ENCODE measurements at places on chromosomes 2 and 18.

DNA sequence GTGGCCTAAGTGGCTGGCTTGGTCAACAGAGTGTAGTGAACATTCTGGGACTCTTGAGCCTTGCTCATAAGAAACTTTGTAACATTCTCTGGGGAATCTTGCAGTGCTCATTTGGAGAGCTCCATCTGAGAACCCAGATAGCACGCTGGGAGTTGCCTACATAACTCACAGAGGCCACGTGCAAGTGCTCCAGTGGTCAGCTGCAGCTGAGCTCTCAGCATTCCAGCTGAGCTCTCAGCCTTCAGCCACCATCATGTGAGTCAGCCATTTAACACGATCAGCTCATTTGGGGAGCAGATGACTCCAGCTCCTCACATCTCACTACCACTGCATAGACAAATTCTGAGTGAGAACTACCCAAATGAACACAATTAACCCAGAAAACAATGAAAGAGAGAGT lies 25.5 kb upstream of the CTNNA2 start:
- DNase-seq, result no peak

GRCh38 chr2:143607231-143608062 lies 478.2 kb downstream of the ARHGAP15 start:
- no peak for DNase-seq

- DNase-seq, result no peak
Measured at GRCh38 chr18:31244771-31245394, 73.1 kb upstream of the DSG1 start.

- DNase-seq, result peak; percentile 93
Measured at GRCh38 chr18:61606759-61607158, 273.5 kb downstream of the CDH20 start.

DNA sequence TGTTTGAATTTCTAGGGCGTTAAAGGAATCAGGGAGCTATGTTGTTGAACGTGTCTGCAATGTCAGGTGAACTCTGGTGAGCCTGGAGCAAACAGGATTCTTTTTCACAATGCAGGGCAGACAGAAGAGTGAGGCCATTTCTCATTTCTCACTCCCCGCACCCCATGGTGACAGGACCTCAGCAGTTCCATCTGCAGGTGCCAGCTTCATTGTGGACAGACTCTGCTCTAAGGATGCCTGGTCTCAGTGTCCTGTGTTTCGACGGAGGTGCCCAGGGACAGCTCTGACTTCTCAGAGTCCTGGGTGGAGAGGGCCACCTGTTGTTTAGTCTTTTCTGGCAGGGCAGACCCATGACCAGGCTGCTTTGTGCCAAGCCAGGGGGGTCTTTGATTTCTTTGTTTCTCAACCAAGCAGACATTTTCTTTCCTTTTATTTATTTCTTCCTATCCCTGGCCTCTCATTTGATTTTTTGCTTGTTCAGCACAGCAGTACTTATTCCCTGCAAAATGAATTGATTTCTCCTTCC lies 201.5 kb downstream of the RNF144A start:
- no peak for DNase-seq

DNA sequence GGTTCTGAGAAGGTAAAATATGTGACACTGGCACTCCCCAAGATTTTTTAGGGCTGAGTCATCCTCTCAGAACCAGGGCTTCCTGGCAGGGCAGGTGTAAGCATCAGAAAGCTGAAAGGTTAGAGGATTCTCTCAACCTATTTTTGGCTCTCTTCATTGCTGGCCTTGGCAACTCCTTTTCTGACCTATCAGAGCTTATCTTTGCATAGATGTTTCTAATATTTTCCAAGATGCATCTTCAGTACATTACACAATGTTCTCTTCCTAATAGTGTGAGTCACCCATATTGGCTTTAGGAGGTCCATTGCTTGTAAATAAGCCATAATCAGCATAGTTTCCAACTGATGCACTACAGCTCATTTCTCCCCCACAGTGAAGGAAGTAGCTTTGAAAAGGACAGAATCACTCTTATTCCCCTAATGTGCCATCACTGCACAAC lies 2008.4 kb upstream of the PIK3C3 start:
- DNase-seq, result peak; percentile 61

DNA sequence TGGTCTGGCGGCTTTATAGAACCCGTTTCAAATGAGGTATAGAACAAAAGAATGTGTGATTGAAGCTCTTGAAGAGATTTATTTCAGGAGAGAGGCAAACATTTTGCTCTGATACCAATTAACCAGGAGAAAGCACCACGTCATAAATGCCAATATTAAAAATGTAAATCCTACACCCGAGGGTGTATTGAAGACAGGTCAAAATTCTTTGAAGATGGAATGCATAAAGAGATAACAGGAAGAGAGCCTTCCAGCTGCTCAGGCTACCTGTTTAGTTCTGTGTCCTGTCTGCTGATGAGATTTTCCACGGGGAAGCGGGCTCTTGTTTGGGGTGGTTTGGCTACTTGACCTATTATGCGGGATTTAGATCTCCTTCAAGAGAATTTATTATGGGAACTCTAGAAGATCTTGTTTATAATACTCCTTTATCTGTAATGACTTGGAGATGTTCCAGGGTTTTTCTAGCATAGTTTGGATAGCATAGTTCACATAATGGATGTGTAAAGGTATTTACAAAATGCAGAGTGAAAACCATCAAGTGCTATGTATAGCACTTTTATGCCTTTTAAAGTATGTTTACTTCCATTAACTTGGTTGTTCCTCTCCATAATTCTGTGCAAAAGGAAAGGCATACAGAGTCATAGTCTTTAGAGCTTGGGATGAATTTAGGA lies 204.5 kb upstream of the SPRED2 start:
- no peak for DNase-seq

- DNase-seq, result peak; percentile 49
Measured at GRCh38 chr18:50662177-50662576, 102.3 kb downstream of the MAPK4 start.

- no peak for DNase-seq
Measured at GRCh38 chr2:74819702-74820101, 14.2 kb upstream of the HK2 start.

GRCh38 chr2:46493241-46493970 lies 14.0 kb downstream of the TMEM247 start:
- DNase-seq, result no peak

DNA sequence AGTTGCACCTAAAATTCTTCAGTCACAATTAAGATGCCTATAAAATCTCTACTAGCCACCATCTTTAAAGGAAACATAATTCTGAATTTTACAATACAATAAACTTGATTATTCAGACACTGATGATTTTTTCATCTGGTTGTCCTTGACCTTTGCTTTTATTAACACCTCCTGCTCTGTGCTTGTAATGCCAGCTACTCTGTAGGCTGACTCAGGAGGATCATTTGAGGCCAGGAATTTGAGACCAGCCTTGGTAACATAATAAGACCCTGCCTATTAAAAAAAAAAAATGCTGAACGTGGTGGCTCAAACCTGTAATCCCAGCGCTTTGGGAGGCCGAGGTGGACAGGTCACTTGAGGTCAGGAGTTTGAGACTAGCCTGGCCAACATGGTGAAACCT lies 38.3 kb downstream of the HAT1 start:
- no peak for DNase-seq

GRCh38 chr2:222722327-222722946 lies 51.0 kb downstream of the MOGAT1 start:
- DNase-seq, result no peak

- no peak for DNase-seq
Measured at GRCh38 chr2:19078709-19079108, 279.7 kb downstream of the OSR1 start.

- DNase-seq, result no peak
Measured at GRCh38 chr2:222892321-222892720, 31.5 kb downstream of the ACSL3 start.

DNA sequence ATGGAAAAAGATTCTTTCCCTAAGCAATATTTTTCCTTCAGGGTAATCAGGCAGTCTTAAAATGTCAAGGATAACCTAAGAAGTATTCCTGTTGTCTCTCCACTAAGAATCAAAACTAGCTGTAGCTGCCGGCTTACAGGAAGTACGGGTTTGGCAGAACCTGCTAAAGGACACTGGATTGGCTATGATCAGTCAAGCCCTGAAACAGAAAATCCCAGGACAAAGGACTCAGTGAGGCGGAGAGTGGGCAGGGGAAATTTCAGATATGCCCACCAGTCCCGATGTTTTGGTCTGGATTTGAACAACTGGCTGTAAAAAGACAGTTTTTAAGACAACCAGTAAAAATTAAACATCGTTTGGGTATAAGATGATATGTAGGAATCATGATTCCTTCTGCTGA lies 155.7 kb downstream of the HDAC4 start:
- no peak for DNase-seq

GRCh38 chr2:145597809-145598208 lies 1077.9 kb upstream of the ZEB2 start:
- DNase-seq, result no peak

- no peak for DNase-seq
Measured at GRCh38 chr18:12772111-12772510, 69.3 kb downstream of the PSMG2 start.

DNA sequence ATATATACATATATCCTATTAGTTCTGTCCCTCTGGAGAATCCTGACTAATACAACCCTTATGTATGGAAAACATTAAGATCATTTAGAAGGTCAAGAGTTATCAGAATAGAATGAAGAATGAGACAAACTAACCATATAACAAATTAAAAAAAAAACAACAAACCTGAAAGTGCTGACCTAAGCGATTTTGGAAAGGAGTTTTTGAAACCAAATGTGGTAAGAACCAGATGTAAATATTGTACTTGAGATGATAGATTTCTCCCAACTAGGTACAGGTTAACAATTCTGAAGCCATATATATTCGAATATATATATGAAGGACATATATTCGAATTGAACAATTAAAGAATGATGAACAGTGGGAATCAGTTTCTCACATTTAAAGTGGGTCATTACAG lies 917.8 kb upstream of the SLC39A10 start:
- DNase-seq, result no peak

DNA sequence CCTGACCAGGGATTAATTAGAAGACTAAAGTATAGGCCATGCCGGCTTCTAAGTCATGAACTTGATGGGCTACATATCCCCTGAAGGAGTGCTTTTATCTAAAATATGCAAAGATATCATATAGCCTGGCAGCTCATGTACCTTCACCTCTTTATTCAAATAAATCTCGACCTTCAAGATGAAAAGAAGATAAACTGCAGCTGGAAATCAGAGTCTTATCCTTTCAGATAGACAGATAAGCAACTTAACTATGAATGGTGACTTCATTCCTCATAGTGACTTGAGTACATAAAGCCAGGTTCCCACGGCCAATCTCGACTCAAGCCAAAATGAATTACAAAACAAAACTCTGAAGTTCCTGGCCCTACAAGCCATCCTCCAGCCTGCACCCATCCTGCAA lies 165.3 kb upstream of the KLHL29 start:
- DNase-seq, result no peak

GRCh38 chr2:179692610-179693009 lies 168.8 kb downstream of the ZNF385B start:
- DNase-seq, result peak; percentile 56

GRCh38 chr2:225765820-225766219 lies 366.3 kb downstream of the NYAP2 start:
- no peak for DNase-seq

DNA sequence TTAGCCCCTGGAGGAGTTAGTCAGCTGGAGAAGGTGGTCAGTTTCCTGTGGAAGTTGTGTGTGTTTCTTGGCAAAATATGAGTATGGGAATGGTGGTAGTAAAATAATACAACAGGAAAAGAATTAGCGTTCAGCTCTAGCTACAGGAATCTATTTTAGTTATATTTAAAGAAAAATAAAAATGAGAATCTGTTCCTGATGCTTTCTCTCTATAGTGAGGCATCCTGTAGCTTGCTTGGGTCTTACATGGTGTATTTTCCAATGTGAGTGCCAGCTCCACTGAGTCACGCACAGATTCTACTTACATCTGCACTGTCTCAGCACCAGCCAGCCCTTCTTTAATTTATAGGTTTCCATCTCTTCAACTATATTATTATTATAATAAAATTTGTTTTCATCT lies 132.2 kb downstream of the BIRC6 start:
- DNase-seq, result no peak

DNA sequence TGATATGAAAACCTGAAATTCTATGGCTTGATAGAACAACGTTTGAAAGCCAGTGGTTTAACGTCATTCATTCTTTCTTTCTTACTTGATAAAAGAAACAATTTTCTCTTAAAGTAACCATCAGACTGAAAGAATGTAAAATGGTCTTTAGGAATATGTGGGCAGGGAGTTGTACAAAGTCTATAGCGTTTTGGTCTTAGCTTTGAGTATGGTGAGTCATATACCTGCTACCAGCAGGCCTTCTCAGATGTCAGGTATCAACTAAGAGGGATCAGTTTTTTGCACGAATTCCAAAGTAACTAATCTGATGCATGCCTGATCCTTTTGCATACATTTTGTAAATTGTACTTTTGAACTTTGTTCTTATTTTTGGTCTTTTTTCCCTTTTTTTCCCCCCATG lies 101.5 kb upstream of the DSEL start:
- DNase-seq, result no peak

GRCh38 chr2:55804535-55804934 lies 110.9 kb upstream of the PNPT1 start:
- no peak for DNase-seq

DNA sequence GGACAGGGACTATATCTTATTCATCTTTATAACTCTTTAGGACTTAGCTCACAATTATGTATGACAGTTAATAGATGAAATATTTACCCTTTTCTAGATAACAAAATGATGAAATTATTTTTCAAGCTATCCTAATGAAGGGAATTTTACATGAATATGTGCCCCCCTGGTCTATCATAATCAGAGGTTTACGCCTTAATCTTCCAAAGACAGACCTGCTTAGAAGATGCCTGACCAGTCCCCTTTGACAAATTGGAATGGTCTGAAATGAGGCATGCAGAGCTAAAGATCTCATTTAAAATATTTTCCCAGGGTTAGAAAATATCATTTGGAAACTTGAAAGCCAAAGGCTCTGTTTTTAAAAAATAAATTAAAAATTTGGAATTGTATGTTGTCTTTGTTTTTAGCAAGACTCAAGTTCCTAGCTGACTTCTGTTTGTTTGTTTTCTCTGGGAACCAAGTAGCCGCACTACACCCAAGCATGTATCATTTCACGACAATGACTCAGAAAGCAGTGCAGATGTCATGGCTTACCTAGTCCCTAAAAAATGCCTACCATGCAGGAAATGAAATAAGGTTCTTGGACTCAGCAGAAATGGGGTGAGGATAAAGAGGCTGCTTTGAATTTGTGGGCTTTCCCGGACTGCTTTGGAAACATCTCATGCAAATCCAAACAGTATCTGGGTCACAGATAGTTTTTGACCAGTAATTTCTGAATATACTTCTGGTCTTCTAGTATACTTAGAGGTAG lies 162.1 kb downstream of the ZEB2 start:
- no peak for DNase-seq

DNA sequence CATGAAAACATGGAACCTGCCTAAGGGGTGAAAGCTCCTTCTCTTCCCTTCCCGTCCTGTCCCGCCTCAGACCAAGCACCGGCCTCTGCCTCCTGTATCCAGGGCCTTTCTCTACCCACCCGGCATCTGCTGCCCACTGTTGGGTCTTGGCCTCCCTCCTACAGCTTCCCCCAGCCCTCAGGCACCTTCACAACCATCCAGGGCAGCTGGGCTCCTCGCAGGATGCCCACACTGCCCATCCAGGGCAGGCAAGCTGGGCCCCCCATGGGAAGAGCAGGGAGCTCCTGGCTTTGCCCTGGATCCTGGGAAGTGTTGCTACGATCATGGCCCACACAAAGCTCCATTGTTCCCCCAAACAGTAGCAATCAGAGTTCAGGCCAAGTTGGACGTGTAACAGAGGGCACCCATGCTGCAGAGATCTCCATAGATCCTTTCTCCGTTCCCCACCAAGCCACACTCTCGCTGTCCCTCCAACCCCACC lies 206.6 kb downstream of the NDUFA10 start:
- DNase-seq, result peak; percentile 28

GRCh38 chr2:188693111-188693510 lies 281.1 kb upstream of the COL3A1 start:
- DNase-seq, result peak; percentile 52
